ENCODE measurements at places on chromosomes 7 and 10.

- no peak for DNase-seq
Measured at GRCh38 chr10:34198953-34199352, 616.1 kb downstream of the PARD3 start.

- DNase-seq: no peak
Measured at GRCh38 chr10:95125582-95125981, 56.3 kb upstream of the CYP2C8 start.

DNA sequence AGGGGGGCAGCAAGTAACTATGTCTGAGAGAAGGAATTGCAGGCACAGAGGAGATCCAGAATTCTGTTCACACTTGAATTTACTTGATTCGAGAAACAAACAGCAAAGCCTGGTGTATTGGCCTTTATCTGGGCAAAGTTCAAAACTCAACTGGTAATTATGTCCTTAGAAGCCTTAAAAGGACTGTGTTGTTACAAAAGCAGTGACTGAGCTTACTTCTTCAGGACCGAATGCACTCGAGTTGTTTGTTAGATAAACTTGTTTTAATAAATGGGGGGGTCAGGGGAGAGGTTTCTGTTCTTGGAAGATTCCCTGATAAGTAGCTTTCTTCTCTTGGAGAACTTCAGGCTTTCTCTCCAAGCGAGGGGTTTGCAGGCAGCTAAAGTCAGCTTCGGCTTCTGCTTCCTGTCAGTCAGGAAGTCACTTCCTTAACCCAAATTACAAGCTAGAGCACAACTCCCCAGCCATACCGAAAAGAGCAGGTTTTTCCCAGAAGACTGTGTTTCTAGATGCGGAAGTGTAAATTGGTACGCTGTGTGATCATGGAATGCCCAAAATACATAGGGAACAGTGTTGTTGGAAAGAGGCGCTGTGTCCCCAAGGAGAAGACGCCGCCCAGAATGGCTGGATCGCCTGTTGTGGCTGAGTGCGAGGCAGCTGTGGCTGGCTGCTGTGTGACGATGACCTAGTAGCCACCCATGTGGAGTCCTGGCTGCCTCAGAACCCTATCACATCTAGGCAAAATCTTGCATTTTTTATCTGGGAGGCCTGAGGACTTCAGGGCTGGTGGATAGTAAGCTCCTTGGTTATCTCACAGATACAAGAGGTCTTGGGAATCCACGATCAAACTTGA, 110.4 kb downstream of the TCF7L2 start:
- DNase-seq: no peak

DNA sequence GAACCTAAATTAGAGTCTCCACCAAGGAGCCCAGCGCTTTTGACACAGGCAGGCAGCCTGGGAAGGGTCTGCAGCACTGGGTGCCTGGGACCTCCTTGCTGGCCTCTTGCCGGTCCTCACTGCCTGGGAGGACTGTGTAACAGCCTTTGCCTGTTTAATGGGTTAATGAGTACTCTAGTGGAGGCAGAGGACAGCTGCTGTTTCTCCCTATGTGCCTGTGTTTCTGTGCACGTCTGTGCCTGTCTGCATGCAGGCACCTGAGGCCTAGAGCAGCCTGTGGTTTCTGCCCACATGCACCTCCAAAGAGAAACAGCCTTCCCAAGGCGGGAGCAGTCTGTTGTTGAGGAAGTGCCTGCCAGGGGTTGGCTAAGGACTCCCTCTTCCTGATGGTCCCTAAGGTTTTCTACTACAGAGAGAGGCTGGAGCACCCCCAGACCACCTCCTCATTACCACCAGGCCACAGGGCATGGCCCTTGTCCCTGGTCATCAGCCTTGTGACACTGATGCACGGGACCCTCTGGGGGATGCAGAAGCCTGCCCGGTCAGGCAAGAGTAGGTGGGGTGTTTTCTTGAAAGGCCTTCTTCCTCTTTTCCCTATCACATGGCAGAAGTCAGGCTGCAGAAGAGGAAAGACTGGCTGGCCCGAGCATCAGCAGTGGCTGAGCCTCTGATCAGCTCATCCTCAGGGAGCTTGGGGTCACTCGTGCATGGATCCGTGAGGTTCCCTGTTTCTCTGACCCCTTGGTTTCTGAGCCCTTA, 14.2 kb downstream of the SLC29A3 start:
- DNase-seq: no peak

DNA sequence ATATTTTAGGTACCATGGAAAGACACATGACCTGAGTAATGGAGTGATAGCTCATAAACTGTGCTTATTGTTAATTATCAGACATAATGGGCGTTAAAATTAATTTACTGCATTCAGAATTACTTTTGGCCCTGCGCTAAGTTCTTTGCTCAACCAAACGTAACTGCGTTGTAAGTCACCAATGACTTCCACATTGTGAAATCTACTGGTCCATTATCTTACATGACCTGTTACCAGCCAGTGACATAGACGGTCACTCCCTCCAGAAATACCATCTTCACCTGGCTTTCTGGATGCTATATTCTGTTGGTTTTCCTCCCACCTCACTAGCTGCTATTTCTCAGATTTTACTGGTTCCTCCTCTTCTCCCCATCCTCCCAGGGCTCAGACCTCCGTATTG, 5.0 kb upstream of the GIGYF1 start:
- DNase-seq: no peak

DNA sequence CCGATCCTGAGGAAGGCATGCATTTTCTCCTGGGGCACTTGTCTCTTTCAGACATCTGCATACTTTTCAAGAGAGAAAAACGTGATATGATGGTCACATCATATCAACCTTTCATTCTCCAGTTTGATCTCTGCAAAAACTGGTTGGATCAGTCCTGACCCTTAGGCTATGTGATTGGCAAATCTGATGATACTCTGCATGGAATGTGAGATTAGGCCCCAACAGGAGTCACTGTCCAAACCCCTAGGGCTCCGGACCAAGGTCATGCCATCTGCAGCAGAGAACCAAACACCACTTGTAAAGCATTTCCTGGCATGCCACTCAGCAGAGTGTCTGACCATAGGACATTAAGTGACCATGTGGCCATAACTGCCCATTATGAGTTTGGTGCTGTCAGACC, 8.6 kb downstream of the GCK start:
- no peak for DNase-seq

GRCh38 chr7:137755427-137755826, 91.3 kb downstream of the DGKI start:
- DNase-seq: no peak

GRCh38 chr7:981793-982510, 1.0 kb upstream of the CYP2W1 start:
- no peak for DNase-seq

DNA sequence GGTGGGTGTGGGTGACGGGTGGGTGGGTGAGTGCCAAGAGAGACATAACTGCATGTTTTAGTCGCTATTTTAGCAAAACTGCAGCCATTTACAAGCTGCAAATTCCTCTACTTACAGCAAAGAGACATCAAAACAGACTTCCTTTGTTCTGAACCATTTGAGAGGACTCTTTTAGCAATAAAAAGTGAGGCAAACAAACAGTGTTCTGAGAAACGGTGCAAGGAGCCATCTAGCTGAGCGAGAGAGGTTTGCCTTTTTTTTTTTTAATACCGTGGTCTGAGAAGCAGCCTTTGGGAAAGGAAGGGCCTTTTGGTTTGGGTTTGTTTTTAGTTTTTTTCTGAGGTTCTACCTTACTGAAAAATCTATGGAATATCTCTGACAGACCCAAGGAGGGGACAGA, 62.9 kb downstream of the SCRN1 start:
- DNase-seq: no peak

- no peak for DNase-seq
Measured at GRCh38 chr7:1690359-1690958, 20.4 kb downstream of the ELFN1 start.

DNA sequence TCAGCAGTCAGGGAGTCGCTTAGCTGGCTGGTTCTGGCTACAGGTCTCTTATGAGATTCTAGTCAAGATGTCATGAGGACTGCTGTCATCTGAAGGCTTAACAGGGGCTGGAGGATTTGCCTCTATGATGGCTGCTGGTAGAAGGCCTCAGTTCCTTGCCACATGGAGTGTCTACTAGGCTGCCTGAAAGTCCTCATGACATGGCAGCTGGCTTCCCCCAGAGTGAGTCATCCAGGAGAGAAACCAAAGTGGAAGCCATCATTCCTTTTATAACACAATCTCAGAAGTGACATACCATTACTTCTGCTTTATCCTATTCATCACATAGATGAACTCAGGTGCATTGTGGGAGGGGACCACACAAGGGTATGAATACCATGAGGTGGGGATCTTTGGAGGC, 75.1 kb downstream of the EXOC6 start:
- peak; percentile 9 for DNase-seq

DNA sequence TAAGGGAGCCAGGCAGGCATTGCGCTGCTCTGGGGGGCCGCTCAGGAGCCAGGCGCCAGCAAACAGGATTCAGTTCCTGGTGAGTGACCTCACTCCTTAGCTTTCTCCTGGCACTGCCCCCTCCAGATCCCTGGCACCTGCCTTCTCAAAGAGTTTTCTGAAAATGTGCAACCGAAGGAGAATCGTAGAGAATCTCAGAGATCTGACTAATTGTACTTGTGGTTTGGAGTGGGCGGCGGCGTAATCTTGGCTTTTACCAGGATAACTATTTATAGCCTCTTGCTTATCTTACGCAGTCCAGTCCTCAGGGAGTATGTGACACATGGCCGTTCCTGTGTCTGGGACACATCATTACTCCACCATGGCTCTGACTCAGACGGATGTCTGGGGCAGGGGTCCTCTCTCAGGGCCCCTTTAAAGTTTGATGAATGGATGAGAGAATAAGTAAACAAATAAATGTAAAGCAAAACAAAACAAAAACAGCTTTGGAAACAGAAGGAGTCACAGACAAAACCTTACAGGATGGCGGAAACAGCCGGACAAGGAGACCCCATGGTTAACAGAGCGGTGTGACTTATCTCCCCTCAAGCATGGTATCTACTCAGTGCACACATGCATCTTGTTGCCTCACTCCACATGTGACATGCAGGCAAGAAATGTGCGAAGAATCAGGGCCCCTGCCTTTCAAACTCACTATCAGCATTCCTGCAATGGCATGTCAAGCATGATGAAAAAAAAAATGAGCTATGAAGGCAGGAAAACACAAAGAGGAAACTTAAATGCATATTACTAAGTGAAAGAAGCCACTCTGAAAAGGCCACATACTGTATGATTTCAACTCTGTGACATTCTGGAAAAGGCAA, 99.7 kb downstream of the TNS3 start:
- peak; percentile 95 for DNase-seq

DNA sequence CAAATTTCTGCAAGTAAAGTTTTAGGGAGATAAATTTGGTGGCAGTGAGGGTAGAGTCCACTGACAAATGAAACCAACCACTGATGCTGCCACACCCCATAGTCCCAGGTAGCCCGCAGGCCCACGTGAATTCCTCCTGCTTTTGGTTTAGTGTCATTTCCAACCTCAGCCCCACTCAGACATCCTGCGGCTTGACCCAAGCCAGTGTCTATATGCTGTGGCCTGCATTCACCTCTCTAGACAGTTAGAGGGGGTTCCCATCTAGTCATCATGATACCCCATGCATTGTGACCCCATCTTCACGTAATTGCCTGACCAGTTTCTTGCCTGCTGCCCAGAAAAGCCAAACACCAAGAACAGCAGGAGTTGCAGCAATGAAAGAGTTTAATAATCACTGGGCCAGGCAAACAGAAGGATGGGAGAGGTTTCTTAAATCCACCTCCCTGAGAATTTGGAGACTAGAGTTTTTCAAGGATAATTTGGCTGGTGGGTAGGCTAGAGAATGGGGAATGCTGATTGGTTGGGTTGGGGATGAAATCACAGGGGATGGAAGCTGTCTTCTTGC, 332.0 kb upstream of the GALNT17 start:
- no peak for DNase-seq

DNA sequence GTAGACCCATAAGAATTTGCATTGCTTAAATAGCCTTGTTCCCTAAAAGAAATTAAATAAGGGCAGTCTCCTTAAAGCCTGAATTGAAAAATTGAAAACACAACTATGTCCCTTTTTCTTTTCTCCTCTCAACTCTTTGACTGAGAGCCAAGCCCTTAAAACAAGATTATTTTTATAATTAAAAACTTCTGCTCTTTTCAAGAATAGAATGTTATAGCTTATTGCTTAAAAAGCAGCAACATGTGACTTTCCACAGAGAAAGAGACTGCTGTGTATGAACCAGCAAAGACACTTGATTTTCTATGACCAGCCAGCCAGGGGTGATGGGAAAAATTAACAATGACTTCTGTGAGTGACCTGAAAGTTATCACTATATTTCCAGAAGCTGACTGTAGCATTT, 295.2 kb upstream of the CELF2 start:
- no peak for DNase-seq

- no peak for DNase-seq
Measured at GRCh38 chr10:79405221-79405994, 40.0 kb downstream of the ZCCHC24 start.
